Upper lobe of left lung (tissue), 6 donors: ENCODE measurements at places on chromosomes 6 and 20.

DNA sequence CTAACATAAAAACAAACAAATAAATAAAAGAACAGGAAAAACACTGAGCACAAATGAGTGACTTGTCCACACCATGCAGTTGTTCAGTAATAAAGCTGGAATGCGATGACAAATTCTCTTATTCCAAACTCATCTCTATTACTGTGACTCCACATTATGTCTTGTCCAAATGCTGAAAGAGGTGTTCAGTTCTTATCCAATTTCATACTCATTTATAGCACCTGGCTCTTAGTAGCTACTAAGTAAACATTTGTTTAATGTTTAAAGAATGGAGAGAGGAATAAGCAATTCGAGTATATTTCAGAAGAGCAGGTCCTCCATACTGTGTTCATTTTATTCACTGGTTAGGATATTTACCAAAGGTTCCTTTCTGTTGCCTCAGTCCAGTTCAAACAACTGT is 439.0 kb upstream of the JAG1 start:
- no peaks in the 10 kb centered on the region for H3K4me1 ChIP-seq
- H3K36me3 ChIP-seq = no peaks in the 10 kb centered on the region
- no peaks in the 10 kb centered on the region for H3K27me3 ChIP-seq
- no peak for DNase-seq
- H3K4me3 ChIP-seq = no peak overlapping the region

GRCh38 chr6:16651871-16652270 is 109.4 kb downstream of the ATXN1 start:
- H3K4me3 ChIP-seq = no peak overlapping the region
- no peak overlapping the region for H3K27ac ChIP-seq
- no peak for DNase-seq
- peaks cover 3% of the 10 kb centered on the region for H3K36me3 ChIP-seq

DNA sequence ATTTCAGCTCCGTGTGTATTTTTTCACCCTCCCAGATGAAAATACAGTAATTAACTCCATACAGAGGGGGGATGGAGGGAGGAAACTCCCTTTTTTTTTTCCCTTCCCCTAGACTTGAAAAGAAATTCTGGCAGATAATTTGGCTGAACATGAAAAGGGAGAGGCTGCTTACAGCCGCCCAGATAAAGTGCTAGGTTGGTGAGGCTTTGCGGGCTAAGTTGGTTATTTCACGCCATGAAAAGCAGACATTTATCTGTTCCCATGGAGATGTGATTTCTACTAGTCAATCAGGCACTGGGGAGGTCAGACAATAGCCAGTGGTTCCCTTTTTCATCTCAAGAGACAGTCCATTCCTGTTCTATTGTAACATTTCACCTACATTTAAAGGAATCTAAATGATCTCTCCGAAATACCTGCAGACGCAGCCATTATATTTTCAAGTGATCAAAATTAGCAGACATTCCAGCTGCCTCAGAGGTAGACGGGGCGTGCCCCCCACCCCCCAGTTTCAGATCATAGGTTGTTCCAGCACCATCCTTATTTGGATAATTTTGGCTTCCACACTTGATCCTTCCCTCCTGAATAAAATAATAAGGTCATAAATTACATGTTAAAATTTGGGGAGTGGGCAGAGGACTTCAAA is 143.9 kb upstream of the ZNF217 start:
- no peaks in the 10 kb centered on the region for H3K27me3 ChIP-seq
- H3K4me3 ChIP-seq = no peak overlapping the region
- no peak for DNase-seq
- peak overlapping the region; percentile 45 for H3K27ac ChIP-seq
- no peaks in the 10 kb centered on the region for H3K36me3 ChIP-seq

GRCh38 chr6:92806254-92806653 is 613.1 kb downstream of the EPHA7 start:
- no peak overlapping the region for H3K4me3 ChIP-seq
- H3K27me3 ChIP-seq = no peaks in the 10 kb centered on the region
- DNase-seq = no peak
- no peaks in the 10 kb centered on the region for H3K36me3 ChIP-seq
- no peak overlapping the region for H3K27ac ChIP-seq
- no peaks in the 10 kb centered on the region for H3K4me1 ChIP-seq

DNA sequence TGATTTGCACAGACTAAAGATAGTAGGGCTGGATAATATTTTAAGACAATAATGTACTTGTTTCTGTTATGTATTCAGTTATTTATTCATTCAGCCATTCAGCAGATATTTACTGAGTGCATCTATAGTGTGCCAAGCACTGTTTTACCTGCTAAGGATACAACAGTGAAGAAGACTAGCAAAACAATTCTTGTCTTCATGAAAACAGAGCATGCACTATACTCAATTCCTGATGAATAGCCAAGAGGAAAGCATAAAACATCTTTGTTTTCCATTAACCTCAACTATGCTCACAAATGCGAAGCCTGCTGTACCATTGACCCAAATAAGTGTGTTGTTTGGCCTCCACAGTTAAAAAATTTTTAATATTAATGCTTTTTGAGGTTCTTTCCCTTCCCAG is 436.7 kb downstream of the BCKDHB start:
- H3K36me3 ChIP-seq = no peaks in the 10 kb centered on the region
- H3K4me3 ChIP-seq = no peak overlapping the region
- no peaks in the 10 kb centered on the region for H3K27me3 ChIP-seq
- no peak overlapping the region for H3K27ac ChIP-seq
- DNase-seq = no peak
- no peaks in the 10 kb centered on the region for H3K4me1 ChIP-seq

- no peak overlapping the region for H3K27ac ChIP-seq
- no peaks in the 10 kb centered on the region for H3K36me3 ChIP-seq
- no peaks in the 10 kb centered on the region for H3K27me3 ChIP-seq
- DNase-seq = no peak
- no peak overlapping the region for H3K4me3 ChIP-seq
These were observed 45.4 kb downstream of the RAB44 start for GRCh38 chr6:36743032-36743431.

DNA sequence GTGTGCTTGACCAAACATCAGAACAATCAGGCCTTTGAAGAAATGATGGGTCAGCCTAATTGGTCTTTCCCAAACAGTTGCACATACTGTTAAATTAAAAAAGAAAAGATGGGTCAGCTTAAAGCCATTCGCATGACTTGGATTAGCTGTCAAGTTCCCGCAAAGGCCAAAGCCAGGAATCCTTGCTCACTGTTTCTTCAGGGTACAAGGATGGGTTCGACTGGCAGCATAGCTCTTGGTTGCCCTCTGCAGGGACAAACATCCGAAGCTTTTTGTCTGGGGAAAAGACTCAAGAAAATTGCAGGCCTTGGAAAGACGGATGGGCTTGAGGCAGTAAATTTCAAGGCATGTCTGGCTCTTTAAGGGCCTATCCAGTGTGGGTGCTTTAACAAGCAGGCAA is 168.0 kb downstream of the HDGFL1 start:
- H3K36me3 ChIP-seq = no peaks in the 10 kb centered on the region
- no peaks in the 10 kb centered on the region for H3K4me1 ChIP-seq
- no peak for DNase-seq
- H3K4me3 ChIP-seq = no peak overlapping the region
- H3K27me3 ChIP-seq = no peaks in the 10 kb centered on the region
- no peak overlapping the region for H3K27ac ChIP-seq

DNA sequence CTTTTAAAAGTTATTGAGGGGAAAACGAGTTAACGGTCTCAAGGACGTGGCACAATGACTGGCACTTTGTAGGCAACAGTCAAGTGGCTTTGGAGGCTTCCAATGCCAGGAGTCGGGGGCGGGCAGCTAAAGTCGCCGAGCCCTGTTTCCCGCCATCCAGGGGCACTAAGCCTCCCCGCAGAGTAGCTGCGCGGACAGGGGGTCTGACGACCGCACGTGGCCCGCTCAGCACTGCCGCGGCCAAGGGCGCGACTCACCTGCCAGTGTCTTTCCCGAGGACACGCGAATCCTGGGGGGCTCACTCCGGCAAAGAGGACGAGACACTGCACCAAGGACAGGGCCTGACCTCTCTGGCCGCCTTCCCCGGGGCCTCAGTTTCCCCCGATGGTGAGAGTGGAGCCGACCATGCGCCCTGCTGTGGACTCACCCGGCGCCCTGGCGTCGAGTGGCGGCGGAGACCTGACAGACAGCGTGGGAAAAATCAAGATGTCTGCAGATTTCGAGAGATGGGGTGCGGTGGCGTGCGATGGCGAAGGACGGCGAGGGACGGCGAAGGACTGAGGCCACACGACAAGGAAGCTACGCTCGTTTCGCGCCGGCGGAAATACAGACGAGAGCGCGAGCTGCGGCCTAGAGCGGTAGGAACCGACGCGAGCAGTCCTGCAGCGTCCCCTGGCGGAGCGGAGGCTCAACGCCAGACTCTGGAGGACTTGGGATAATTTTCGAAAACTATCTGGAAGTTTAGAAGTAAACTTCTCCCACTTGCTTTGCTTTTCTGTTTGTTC is at the start of gene SNHG17:
Gene SNHG17, minus strand, starts transcription at position 559 of the 785 bp plus-strand sequence.
- peaks cover 13% of the 10 kb centered on the region for H3K4me1 ChIP-seq
- H3K27me3 ChIP-seq = no peaks in the 10 kb centered on the region
- peak within 1 kb of the TSS; percentile 86 for H3K27ac ChIP-seq
- peak within 1 kb of the TSS; percentile 49 for H3K4me3 ChIP-seq
- DNase-seq = peak; percentile 92

- no peaks in the 10 kb centered on the region for H3K27me3 ChIP-seq
- H3K36me3 ChIP-seq = no peaks in the 10 kb centered on the region
- H3K27ac ChIP-seq = no peak overlapping the region
- peaks cover 28% of the 10 kb centered on the region for H3K4me1 ChIP-seq
- no peak overlapping the region for H3K4me3 ChIP-seq
These were observed 233.1 kb upstream of the ZNF217 start for GRCh38 chr20:53826597-53827291.

- no peak overlapping the region for H3K27ac ChIP-seq
- H3K4me1 ChIP-seq = no peaks in the 10 kb centered on the region
- DNase-seq = no peak
- no peak overlapping the region for H3K4me3 ChIP-seq
These were observed 43.0 kb upstream of the SYNCRIP start for GRCh38 chr6:85685713-85686112.

DNA sequence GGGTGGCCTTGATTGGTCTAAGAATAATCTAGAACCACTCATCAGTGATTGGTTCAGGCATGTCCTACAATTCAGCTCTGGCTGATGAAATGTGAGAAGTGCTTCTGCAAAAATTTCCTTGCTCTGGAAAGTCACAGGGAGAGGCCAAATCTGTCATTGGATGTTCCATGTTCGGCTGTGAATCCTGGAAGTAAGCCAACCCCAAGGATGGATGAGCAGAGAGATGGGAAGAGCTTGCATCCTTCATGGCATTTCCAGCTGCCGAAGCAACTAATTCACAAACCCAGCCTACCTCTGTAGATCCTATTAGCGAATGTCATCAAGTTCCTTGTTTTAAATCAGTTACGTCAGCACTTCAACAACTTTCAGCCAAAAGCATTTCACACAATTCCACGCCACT is 187.2 kb upstream of the SOX4 start:
- H3K4me1 ChIP-seq = no peaks in the 10 kb centered on the region
- no peaks in the 10 kb centered on the region for H3K27me3 ChIP-seq
- no peak overlapping the region for H3K27ac ChIP-seq
- no peak overlapping the region for H3K4me3 ChIP-seq

DNA sequence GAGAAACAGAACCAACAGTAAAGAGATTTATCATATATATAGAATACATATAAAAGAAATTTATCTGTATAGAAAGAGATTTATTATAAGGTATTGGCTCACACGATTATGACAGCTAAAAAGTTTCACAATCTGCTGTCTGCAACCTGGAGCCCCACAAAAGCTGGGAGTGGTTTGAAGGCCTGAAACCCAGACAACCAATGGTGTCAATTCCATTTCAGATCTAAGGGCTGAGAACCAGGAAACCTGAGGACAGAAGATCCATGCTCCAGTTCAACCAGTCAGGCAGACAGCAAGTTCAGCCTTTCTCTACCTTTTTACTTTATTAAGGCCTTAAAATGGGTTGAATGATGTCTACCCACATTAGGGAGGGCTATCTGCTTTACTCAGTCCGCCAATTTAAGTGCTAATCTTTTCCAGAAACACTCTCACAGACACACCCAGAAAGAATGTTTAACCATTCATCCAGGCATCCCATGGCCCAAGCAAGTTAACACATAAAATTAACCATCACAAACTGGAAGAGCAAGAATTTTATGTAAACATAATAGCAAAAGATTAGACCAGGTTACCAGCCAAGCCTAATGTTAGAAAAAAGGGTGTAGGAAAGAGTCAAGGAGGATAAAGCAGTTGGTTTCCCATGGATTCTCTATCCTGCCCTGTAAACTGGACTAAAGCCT is 170.9 kb downstream of the FUT9 start:
- H3K4me3 ChIP-seq = no peak overlapping the region
- no peaks in the 10 kb centered on the region for H3K4me1 ChIP-seq
- no peaks in the 10 kb centered on the region for H3K27me3 ChIP-seq
- DNase-seq = no peak
- no peaks in the 10 kb centered on the region for H3K36me3 ChIP-seq
